ENCODE measurements at places on chromosomes 6 and 20. TPM values are rescaled to one million over a fixed set of nuclear protein-coding genes. Genes with fewer than 3 reads are reported as not detected.

The GCNT2 gene
- 49.0 TPM for total RNA-seq

The HDGFL1 gene
- total RNA-seq = not detected

The ULBP1 gene
- 0.38 TPM for total RNA-seq

The SLPI gene
- 1.8 TPM for total RNA-seq

The TINAG gene
- 0.41 TPM for total RNA-seq

The SPAG4 gene
- 2.3 TPM for total RNA-seq

Measured in left ventricle myocardium inferior (tissue), 1 donor.